GM06990 (cell line): ENCODE measurements at places on chromosomes 5 and 9.

DNA sequence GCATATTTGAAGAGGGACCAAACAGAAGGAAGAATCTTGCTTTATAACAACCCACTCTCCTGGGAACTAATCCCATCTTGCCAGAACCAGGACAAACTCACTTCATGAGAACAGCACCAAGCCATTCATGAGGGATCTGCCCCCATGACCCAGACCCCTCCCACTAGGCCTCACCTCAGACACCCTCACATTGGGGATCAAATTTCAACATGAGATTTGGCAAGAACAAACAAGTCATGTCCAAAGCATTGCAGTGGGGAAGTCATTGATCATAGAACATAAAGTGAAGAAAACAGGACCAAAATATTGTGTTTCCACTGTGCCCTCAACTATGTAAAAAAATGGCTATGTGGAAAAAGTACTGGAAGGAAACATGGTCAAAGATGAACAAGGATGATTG is 43.9 kb downstream of the MAP1B start:
- DNase-seq, result no peak

DNA sequence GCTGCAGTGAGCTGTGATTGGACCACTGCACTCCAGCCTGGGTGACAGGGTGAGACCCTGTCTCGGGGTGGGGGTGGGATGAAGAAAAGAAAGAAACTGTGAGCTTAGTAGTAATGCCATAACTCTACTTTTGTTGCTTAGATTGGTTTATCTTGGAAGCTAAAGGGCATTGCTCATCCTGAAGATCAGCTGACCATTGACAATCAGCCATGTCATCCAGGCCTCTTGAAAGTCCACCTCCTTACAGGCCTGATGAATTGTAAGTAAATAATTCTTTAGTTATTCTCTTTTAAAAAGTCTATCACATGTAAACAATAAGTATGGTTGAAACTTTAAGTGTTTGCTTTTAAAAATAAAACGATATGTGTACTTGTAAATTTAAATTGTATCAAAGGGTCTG is 11.4 kb downstream of the OCLN start:
- no peak for DNase-seq

GRCh38 chr5:74316064-74316603 is 324.4 kb downstream of the ENC1 start:
- peak; percentile 41 for DNase-seq

DNA sequence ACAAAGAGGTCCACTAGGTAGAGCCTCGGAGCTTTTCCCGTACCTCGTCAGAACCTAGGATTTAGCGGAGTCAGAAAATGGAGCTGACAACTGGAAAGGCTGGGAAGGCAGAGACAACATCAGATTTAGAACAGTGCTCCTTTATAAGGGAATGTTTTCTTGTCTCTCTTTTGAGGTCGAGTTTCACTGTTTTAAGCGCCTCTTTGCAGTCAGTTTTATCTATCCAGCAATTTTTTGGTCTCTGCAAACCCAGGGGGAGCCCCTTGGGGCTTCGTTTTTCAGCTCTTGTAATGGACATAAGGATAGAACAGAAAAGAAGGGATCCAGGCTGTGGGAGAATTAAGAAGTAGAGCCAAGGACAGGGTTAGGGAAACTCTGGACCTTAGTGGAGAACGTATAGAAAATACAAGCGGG is 80.5 kb downstream of the FNBP1 start:
- no peak for DNase-seq

- peak; percentile 52 for DNase-seq
Observed at GRCh38 chr9:99253134-99253533, 31.1 kb downstream of the SEC61B start.

GRCh38 chr9:87812375-87813118 is 70.1 kb upstream of the SPATA31E1 start:
- no peak for DNase-seq
